ENCODE measurements at places on chromosomes 6 and 20.

DNA sequence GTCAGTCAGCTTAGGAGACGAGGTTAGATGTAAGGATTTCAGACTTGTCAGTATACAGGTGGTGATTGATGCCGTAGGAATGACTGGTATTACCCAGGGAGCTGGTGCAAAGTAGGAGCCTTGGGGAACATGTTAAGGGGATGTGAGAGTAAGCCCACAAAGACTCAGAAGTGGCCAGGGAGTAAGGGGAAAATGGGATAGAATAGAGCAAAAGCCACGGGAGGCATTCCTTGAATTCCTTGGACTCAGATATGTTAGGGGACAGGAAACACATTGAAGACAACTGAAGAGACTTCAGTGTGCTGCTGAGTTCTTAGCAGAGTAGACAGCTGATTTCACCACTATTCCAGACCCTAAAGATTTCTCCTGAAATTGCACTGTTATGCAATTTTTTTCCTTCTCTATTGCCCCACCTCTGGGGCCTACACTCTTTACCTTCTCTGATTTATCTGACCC, 1.2 kb upstream of the ACAT2 start:
- peak; percentile 29 for DNase-seq

- no peak for DNase-seq
These were observed 538.0 kb upstream of the ID4 start for GRCh38 chr6:19299129-19299528.

DNA sequence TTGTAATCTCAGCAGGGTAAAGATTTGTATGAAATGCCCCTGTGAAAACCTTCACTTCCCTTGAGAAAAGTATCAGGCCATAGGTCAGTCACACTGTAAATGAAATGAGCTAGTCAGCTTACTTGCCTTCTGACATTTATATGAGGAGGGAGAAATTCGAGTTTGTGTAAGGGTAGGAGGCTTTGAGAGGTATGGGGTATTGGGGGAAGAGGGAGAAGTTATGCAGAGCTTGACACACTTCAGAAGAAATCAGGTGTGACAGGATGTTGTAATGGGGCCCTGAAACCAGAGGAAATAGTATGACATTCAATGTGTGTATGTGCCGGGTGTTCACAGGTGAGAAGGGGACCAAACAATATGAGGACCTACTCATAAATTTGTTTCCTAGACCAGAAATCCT, 64.2 kb upstream of the CCN6 start:
- no peak for DNase-seq

- no peak for DNase-seq
These were observed 13.6 kb downstream of the CEBPB start for GRCh38 chr20:50203951-50204937.

GRCh38 chr6:43668151-43669028, 19.2 kb downstream of the MRPS18A start:
- peak; percentile 67 for DNase-seq

- no peak for DNase-seq
These were observed 1065.0 kb downstream of the EPHA7 start for GRCh38 chr6:92354270-92354829.

GRCh38 chr6:31396422-31397152, 6.8 kb upstream of the MICA start:
- peak; percentile 88 for DNase-seq

DNA sequence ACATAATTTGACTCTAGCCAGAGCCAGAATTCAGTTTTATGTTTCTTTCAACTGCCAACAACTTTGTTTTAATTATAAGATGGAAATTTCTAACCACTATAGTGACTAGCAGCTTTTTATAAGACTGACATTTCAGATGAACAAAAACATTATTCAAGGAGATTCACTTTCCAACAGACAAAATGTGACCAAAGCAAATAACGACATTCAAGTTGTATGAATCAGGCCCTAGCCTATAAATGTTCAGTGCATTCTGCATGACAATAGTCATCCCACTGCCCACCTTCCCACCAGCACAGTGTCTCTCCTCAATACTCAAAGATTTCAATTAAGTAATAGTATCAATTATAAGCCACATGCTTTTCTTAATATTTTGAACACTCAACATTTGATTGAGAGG, 200.7 kb downstream of the KHDC1L start:
- DNase-seq = no peak

DNA sequence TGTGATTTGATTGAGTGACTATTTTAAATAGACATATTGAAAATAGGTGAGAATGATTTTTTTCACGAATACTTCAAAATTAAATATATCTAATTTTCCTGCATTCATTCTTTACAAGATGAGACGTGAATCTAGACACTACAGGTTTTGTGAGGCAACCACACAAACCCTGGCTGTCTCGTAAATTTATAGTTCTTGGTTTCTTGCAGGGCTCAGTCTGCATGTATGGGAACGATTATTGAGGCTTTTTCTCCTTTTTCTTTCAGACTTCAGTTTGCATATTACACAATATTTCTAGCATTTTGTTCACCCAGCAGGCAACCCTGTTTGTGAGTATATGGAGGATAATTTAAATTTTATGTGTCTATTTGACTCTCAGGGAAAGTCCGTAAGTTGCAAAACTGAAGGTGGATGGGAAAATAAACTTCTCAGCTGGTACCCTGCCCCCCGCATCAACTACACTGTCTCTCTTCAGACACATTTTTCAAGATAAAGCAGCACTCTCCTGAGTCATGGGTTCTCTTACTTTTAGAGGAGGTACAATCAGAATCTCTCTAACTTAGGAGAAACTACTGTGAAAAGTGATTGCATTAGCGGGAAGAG, 1349.3 kb downstream of the GRIK2 start:
- no peak for DNase-seq

DNA sequence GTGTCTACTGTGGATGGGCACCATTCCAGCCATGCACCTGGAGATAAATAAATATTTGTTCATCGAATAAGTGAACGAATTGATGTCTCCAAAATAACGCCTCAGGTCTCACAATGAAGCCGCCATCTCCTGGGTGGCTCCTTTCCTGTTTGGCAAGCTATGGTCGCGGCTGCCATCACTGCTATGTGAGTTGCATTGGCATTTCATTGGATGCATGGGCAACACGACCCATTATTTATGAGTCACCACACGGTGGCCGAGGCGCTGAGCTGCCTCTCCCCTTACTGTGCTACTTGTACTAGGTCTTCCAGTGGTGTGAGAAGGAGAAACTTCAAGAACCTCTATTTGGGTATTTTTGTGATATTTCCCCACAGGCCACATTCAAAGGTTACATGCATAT, 21.3 kb upstream of the PDE10A start:
- no peak for DNase-seq
